ENCODE measurements at places on chromosomes 1 and 21.

DNA sequence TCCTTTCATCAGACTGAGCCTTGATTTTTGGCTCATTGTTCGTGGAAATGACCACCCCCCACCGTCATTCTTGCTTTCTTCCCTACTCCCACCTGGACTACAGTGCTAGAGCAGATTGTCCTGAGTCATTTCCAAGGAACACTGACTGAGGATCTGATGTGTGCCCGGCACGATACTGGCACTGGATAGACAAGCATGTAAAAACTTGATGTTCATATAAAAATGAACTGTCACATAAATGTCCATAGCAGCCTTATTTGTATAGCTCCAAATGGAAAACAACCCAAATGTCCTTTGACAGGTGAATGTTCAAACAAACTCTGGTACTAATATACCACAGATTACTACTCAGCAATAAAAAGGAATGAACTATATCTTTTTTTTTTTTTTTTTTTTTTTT, 18.6 kb upstream of the SLC45A3 start:
- DNase-seq: no peak

- DNase-seq: no peak
Measured at GRCh38 chr1:156789621-156790318, 22.4 kb downstream of the PRCC start.

DNA sequence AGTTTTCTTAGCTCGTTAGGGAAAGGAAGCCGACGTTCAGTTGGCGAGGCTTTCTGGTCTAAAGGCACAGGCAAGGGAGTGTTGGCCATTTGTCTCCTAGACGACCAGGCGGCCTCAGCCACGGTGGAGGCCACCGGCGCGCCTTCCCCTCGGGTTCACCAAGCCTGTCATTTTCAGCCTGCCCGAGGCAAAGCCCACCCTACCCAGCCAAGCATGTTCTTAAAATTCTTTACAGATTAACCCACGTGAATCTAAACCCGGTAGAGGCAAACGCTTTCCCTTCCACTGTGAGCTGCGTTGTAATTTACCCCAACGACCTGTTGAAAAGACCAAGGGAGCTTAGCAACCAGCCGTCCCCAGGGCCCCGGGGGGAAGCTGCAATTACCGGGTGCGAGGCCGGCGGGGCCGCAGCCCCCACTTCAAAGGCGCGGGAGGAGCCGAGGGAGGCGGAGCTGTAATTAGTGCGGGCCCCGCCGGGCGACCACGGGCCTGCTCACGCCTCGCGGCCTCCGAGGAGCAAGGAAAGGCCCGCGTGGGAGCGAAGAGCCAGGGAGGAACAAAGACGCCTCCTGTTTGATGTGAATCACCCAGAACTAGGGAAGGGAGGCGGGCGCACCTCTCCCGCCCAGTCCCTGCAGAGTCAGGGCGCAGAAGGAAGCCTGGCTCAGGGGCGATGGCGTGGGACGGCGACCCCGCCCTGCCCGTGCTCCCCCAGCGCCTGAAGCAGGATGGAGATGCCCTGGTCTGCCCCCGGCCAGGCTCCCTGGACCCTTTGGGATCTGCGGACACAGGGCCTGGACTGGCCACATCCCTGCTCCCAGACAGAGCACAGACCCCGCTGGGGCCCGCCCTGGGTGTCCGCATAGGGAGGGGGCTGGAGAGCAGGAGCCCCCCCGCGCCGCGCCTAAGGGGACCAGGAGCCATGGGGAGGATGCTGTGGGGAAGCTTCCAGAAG, 12.1 kb upstream of the TSPEAR start:
- DNase-seq: no peak

GRCh38 chr1:98340511-98340910, 321.0 kb upstream of the SNX7 start:
- peak; percentile 59 for DNase-seq

DNA sequence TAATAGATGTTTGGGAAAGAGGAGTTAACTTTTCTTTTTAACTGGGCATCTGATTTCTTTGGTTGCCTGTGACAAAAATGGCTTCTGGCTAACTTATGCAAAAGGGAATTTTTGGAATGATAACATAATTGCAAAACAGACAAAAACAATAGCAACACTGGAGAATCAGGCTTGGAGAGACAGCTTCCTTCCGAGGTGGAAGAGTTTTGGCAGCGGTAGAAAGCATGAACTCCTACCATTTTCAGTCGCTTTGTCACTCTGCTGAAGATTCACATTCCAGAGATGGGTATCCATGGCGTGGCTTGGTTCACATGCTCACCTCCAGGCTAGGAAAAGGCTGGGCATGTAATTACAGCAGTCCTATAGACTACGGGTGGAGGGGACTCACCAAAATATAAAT, 17.2 kb upstream of the FGGY start:
- DNase-seq: peak; percentile 48

- DNase-seq: no peak
Measured at GRCh38 chr1:60746278-60746791, 336.0 kb upstream of the NFIA start.

GRCh38 chr21:44756423-44757185, 45.0 kb downstream of the UBE2G2 start:
- peak; percentile 28 for DNase-seq

DNA sequence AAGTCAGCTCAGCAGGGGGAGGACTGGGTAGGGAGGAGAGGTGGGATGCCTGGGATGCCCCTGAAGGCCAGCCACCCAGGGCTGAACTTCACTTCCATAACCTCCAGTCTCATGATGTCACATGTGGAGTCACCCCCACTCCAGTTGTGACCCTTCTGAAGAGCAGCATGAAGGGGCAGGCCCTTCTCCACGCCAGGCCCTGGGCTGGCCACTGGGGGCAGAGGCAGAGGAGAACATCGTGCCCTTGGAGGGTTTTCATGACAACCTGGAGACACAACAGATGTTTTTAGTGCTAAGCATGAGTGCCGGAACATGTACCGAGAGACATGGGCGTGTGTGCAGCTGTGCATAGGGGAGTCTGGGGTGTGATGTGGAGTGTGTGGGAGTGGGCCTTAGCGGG, 37.6 kb downstream of the FAAH start:
- no peak for DNase-seq

DNA sequence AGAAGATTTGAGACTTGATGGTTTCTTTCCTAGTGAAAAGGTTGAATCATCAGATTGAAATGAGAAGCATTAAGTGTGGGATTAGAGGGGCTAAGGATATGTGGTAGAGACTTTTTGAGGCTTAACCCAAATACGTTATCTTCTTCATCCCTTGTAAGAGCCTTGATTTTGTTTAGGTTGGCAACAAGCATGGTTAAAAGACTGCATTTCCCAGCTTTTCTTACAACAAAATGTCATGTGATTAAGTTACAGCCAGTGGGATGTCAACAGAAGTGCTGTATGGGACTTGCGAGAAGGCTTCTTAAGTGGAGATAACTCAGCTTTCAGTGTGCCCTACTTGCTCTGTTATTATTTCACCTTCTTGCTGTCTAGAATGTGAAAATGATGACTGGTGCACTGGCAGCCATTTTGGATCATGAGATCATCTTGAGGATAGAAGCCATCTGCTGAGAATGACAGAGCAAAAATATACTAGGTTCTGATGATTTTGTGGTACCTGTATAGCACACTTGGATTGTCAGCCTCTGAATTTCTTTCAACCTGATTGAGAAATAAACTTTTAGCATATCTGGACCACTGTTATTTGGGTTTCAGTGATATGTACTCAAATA, 41.3 kb upstream of the GNG12 start:
- peak; percentile 81 for DNase-seq

DNA sequence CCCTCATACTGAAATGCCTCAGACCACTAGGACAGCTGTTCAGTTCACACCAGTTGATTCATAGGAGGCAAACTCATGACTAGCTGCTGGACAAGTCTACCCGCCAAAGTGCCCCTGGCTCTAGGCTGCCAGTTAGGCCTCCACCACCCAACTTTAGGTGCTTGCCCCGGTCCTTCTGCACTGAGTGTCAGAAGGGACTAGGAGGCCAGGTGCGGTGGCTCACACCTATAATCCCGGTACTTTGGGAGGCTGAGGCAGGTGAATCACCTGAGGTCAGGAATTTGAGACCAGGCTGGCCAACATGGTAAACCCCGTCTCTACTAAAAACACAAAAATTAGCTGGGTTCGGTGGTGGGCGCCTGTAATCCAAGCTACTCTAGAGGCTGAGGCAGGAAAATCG, 18.9 kb downstream of the LY9 start:
- no peak for DNase-seq

GRCh38 chr1:160707236-160708064, 4.2 kb downstream of the CD48 start:
- no peak for DNase-seq

GRCh38 chr1:30853350-30853749, 55.2 kb downstream of the SDC3 start:
- peak; percentile 16 for DNase-seq

DNA sequence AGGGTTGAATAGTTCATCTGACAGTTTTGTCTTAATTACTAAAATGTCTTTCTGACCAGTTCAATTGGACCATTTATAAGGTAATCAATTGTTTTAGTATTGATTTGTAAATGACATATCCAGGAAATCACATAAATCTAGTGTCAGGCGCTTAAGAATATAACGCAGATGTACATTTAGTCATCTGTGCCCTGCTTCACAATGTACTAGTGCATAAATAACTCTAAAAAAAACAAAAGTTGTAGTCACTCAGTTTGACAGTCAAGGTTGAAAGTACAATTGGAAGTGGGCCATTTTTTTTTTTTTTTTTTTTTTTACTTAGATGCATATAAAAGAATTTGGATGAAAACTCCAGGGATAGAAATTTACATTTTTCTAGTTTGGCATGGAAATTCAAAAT, 490.4 kb downstream of the PTPRC start:
- DNase-seq: no peak

DNA sequence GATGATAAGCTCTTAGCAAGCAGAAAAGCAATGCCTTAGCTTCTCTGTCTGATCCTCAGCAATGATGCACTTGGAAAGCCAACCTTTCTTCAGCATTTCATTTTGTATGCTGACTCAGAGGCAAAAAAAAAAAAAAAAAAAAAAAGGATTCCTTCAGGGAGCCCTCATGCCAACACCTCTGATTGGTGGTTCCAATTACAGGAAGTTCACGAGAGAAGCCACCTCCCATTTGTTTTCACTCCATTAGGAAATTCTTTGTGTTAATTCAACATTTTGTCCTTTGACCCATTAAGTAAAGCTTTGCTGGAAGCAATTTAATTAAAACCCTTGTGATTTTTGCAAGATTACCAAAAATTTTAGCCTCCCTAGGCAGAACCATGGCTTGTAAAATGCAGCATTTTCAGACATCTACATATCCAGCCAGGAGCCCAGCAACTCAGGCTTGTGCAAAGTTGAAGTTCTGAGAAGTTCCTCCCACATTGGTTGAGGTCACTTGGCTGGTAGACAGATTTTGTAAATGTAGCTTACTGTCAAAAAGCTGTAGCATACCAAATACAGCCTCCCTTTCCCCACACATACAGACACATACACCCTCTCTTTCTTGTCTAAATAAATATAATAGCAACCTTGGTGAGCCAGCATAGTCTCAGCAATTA, 27.1 kb upstream of the VTCN1 start:
- DNase-seq: peak; percentile 9

DNA sequence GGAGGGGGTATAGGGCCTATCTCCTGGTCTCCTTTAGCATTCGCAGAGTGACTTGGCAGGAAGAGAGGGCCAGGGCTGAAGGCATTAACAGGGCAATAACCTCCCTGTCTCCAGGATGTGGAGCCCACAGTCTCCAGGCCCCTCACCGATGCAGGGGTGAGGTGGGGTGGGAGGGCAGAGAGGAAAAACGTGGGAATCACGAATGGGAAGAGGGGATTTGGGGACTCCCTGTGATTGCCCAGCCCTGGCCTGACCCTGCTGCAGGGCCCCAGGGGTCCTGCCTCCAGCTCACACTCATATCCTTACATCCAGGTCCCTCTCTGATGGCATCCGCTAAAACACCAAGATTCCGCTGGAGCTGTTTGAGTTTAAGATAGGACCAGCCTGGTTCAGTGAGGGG, 14.6 kb downstream of the TFAP2E start:
- DNase-seq: no peak

- DNase-seq: no peak
Measured at GRCh38 chr21:45169682-45170081, 95.3 kb downstream of the ADARB1 start.

GRCh38 chr1:183267646-183268431, 81.8 kb downstream of the LAMC2 start:
- DNase-seq: peak; percentile 89

GRCh38 chr1:59568158-59568935, 246.4 kb upstream of the HOOK1 start:
- DNase-seq: peak; percentile 52

- DNase-seq: no peak
Measured at GRCh38 chr1:76635784-76636183, 231.5 kb upstream of the ST6GALNAC5 start.

DNA sequence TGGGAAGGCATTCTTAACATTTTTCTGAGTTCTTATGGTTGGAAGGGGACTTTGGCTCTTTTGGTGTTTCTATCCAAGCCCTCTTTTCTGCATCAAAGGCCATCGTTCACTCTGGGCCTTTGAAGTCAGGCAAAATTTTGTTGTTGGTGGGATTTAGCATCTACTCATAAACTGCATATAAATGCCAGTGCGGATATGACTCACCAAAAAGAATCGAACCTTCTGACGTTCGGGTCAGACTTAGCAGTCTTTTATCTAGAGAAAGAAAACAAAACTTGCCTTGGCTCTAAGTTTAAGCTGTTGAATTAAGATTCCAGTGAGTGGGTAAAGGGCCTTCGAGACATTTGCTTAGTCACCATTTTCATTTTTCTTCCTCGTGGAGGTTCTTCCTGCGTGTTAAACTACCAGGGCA, 51.4 kb downstream of the EVA1C start:
- peak; percentile 99 for DNase-seq

DNA sequence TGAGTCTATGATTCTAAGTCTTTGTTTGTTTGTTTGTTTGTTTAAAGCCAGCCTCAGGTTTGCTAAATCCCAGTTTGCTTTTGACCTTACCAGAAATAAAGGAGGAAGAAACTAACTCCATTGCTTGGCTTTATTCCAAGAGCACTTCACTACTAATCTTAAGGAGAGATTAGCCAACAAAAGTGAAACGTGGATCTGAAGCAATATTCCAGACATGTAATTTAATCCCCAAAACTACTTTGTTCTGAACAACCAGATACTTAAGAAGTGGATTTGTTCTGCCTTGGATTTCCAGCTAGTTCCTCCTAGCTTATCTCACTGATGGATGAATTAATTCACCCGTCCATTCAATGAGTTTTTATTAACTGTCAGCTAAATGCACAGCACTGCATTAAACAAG, 15.9 kb upstream of the CEP350 start:
- DNase-seq: peak; percentile 82

GRCh38 chr21:38912789-38913119, 107.0 kb downstream of the ETS2 start:
- DNase-seq: no peak

GRCh38 chr1:206039046-206039973, 13.7 kb upstream of the RHEX start:
- no peak for DNase-seq

GRCh38 chr1:241869022-241869421, 21.0 kb downstream of the EXO1 start:
- DNase-seq: no peak

Measured in fibroblast of villous mesenchyme (primary cell).